ENCODE measurements at places on chromosomes 5 and 9.

DNA sequence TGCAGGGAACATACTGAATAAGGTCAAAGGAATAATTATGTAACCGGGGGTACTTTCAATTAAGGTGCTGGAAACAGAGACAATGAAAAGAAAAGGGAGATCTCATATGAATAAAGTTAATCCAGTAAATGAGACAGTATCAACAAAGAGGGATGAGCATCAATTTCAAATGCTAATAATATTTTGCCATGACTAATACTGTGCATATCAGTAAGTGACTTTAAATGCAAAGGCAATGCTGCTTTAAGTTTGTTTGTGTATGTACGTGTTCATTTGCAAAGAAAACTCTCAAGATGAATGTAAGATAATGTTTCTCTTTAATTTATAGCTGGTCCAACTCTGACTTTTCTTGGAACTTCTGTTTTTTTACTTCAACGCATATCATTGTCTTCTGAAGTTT, 139.9 kb downstream of the PDE4D start:
- no peak for DNase-seq

DNA sequence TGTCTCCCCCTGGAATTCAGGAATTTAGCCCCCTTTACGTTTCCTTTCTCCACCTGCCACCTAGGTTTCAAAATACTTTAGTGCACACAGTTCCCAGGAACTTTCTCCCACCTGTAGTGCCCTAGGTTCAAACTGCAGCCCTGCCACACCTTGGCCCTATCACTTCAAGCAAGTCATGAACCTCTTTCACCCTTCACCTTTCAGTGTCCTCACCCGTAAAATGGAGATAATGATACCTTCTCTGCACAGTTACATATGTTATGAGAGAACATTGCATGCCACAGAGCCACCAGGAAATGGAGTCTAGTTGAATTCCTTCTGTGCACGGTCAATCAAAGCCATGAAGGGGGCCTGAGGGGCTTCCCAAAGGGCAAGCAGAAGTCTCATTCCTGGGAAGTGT, 9.8 kb upstream of the EEIG1 start:
- no peak for DNase-seq

DNA sequence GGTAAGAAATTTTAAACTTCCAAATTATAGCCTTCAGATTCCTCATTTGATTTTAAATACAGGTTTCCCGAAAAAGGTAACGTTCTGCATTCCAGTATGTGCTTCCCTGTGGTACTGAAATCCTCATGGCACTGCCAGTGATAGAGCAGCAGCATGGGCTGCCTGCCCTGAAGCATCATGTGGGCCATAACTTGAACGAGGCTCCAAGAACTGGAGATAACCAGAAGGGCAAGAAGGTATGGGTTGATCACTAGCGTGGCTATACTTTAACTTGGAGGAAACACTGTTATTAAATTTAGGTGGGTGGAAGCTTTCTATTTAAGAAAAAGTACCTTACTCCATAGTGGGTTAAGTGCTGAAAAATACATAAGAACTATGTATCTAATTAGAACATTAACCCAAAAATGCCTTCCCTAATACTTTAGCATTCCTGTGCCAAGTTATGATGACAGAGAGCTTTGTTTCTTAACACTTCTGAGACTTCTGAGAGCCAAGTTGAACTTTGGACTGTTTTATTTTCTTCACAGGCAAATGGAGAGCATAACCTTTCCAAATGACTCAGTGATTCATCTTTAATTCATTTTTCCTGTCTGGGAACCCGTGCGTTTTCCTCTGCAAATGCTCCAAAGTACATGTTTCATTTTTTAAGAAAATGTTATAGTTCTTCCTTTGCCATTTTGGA, 191.5 kb upstream of the GNA14 start:
- no peak for DNase-seq

- DNase-seq, result no peak
These were observed 611.5 kb downstream of the ZNF608 start for GRCh38 chr5:124134941-124135340.

- DNase-seq, result no peak
These were observed 72.7 kb downstream of the SPATA31C2 start for GRCh38 chr9:88065619-88066018.

GRCh38 chr5:100479079-100479688, 56.0 kb upstream of the FAM174A start:
- DNase-seq, result no peak
